ENCODE measurements at places on chromosomes 1 and 21.
A peak's percentile ranks its signal among the peaks of the same experiment; 100 is the strongest.

DNA sequence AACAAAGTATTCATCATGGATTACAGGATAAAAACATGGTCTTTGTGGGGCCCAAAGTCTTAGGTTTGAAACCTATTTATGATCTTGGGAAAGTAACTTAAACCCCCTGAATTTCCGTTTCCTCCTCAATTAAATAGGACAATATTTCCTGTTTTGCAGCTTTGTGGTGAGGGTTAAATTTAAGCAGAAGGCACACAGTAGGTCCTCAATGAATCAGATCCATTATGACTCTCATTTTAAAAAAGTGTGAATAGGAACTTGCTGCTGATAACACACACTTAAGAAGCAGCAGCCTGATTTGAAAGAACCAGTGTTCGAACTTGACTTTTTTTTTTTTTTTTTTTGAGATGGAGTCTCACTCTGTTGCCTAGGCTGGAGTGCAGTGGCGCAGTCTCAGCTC lies 41.4 kb upstream of the VASH2 start:
- no peak overlapping the region for H3K4me3 ChIP-seq
- H3K4me1 ChIP-seq, result no peaks in the 10 kb centered on the region
- H3K36me3 ChIP-seq, result no peaks in the 10 kb centered on the region
- DNase-seq, result no peak
- H3K27ac ChIP-seq, result no peak overlapping the region

DNA sequence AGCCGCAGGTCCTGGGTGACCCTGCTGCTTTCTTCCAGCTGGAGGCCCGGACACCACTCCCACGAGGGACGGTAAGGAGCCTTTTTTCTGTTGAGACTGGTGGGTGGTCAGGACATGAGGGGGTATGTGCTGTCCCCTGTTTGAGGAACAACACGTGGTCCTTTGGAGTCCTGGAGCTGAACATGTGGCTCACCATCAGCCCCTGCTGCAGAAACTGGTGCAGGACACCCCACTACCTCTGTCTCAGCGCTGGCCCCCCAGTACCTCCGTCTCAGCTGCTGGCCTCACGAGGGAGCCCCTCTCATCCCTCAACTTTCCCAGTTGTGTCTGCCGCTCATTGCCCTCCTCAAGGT lies 34.7 kb downstream of the SLC19A1 start:
- H3K36me3 ChIP-seq, result no peaks in the 10 kb centered on the region
- H3K27ac ChIP-seq, result no peak overlapping the region
- H3K4me3 ChIP-seq, result no peak overlapping the region
- H3K4me1 ChIP-seq, result peaks cover 3% of the 10 kb centered on the region
- no peak for DNase-seq

DNA sequence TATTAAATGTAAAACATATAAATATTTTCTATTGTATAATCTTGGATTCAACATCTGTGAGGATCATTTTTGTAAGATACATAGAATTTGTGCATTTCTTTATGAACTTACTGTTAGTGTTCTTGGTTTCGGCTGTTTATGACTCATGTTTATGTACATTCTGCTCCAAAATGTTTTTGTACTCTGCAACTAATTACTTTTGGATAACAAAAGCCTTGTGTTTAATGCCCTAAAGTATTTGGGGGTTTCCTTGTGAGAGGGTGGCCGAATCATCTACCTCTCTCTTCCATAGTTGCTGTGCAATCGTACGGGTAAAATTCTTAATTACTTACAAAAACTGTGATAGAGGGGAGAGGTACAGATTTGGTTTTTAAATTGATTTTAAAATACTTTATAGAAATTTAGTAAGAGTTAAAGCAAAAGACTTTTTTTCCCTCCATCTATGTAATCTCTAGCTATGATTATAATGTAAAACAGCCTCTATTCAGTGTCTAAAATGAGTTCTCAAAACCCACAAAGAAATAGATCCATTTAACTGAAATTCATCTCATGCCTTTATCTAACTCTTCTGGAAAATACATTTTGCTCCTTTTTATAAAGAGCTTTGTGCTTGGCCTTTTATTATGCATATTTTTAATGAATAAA lies 38.7 kb upstream of the LRRC8C start:
- H3K4me1 ChIP-seq, result peaks cover 13% of the 10 kb centered on the region
- peaks cover 22% of the 10 kb centered on the region for H3K36me3 ChIP-seq
- H3K27ac ChIP-seq, result no peak overlapping the region
- H3K4me3 ChIP-seq, result no peak overlapping the region
- H3K27me3 ChIP-seq, result no peaks in the 10 kb centered on the region
- no peak for DNase-seq

- H3K27ac ChIP-seq, result no peak overlapping the region
- no peaks in the 10 kb centered on the region for H3K36me3 ChIP-seq
- H3K4me3 ChIP-seq, result no peak overlapping the region
- DNase-seq, result no peak
- H3K4me1 ChIP-seq, result no peaks in the 10 kb centered on the region
Observed at GRCh38 chr1:101709721-101710120, 287.0 kb downstream of the OLFM3 start.

- H3K27ac ChIP-seq, result no peak overlapping the region
- H3K27me3 ChIP-seq, result no peaks in the 10 kb centered on the region
- no peak for DNase-seq
- peaks cover 31% of the 10 kb centered on the region for H3K4me1 ChIP-seq
Observed at GRCh38 chr1:182845894-182846293, 6.7 kb downstream of the DHX9 start.

GRCh38 chr21:35482096-35482495 lies 433.0 kb upstream of the RUNX1 start:
- H3K4me3 ChIP-seq, result no peak overlapping the region
- peaks cover 15% of the 10 kb centered on the region for H3K36me3 ChIP-seq
- DNase-seq, result no peak
- peaks cover 10% of the 10 kb centered on the region for H3K4me1 ChIP-seq
- peaks cover 22% of the 10 kb centered on the region for H3K27me3 ChIP-seq

DNA sequence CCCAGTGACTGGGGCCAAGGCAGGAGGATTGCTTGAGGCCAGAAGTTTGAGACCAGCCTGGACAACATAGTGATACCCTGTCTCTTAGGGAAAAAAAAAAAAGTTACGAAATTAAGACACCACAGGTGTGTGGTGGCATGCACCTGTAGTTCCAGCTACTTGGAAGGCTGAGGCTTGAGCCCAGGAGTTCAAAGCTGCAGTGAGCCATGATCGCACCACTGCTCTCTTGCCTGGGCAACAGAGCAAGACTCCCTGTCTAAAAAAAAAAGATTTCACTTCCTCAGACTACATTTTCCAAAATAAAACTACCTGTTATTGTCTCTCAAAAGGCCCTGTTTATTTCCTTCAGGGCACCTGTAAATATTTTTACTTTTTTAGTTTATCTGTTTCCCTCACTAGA lies 4.7 kb upstream of the STK40 start:
- no peak for DNase-seq
- peak overlapping the region; percentile 8 for H3K4me3 ChIP-seq
- H3K4me1 ChIP-seq, result peaks cover 52% of the 10 kb centered on the region
- peak overlapping the region; percentile 79 for H3K27ac ChIP-seq
- no peaks in the 10 kb centered on the region for H3K27me3 ChIP-seq

GRCh38 chr1:150692720-150693119 lies 4.2 kb downstream of the GOLPH3L start:
- no peak for DNase-seq
- H3K4me3 ChIP-seq, result no peak overlapping the region
- peaks cover 9% of the 10 kb centered on the region for H3K4me1 ChIP-seq
- H3K36me3 ChIP-seq, result peaks cover 11% of the 10 kb centered on the region
- H3K27me3 ChIP-seq, result no peaks in the 10 kb centered on the region
